ENCODE measurements at places on chromosomes 6 and 20.

DNA sequence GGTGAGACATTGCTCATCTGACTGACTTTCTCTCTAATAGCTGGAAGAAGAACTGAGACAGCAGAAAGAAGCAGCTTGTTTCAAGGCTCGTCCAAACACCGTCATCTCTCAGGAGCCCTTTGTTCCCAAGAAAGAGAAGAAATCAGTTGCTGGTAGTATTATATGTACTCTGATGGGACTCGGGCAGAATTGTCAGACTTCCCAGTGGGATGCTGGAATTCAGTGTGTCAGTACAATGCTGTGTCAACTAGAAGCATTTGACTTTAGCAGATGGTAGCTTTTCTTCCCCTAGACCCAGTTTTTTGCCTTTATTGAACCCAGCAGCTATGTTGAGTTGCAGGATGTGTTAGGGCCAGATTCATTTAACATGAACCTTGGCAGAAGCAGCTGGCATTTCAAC is 21.8 kb upstream of the MYLK2 start:
- DNase-seq = no peak

- no peak for DNase-seq
These were observed 247.8 kb downstream of the CD83 start for GRCh38 chr6:14365393-14365792.

DNA sequence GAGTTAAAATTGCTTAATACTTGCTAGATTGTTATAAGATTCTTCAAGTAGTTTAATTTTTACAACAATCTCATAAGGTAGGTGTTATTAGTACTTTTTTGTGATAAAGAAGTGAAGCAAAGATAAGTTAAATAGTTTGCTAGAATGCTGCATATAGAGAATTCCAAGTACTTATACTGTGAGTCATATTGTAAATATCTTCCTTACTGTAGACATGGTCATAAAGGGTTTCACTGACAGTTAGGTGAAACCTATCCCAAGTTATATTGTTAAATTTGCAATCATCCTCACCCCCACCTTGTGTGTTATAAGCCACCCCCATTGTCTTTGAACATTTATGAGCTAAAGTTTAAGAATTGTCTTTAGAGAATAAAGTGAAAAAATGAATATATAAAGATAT is 142.0 kb downstream of the FAM83B start:
- DNase-seq = no peak

- DNase-seq = no peak
These were observed 379.0 kb downstream of the THBS2 start for GRCh38 chr6:168874637-168875036.

- DNase-seq = no peak
These were observed 7.2 kb downstream of the TGM2 start for GRCh38 chr20:38157635-38158495.

GRCh38 chr6:1290805-1291204 is 21.1 kb upstream of the FOXQ1 start:
- DNase-seq = no peak

GRCh38 chr20:59939879-59940128 is 301 bp downstream of the PPP1R3D start:
- no peak for DNase-seq

GRCh38 chr6:166866839-166867637 is 89.3 kb downstream of the RNASET2 start:
- DNase-seq = no peak

- DNase-seq = no peak
These were observed 27.7 kb downstream of the HIVEP1 start for GRCh38 chr6:12039540-12040459.

- no peak for DNase-seq
These were observed 26.1 kb downstream of the MAN1A1 start for GRCh38 chr6:119323478-119323877.

GRCh38 chr20:56537997-56538396 is 5.0 kb downstream of the FAM209B start:
- DNase-seq = no peak

- no peak for DNase-seq
These were observed 33.6 kb upstream of the GMPR start for GRCh38 chr6:16204653-16205376.

- no peak for DNase-seq
These were observed 84.3 kb upstream of the THBS2 start for GRCh38 chr6:169337886-169338445.

DNA sequence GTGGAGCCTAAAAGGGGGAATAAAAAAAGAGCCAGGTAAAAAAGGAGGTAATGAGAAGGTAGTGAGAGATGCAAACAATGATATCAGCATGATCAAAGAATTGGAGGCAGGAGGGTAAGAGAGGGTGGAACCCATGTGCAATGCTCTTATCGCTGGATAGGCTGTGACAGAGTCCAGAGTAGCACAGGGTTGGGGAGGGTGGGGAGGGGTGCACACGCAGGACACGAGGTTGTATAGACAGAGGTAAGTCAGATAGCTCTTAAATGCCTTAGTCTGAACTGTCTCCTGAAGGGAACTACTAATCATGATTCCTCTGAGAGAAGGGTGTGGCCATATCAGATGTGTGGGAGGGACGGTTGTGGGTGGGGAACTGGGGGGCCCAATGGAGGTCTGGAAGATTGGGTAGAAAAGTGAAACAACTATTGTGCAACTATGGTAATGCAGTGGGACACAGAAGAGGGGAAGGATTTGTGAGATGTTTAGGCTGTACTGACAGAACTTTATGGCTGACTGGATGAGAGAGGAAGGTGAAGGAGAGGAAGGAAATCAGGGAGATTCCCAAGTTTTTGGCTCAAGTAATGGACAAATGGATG is 354.8 kb downstream of the BTBD9 start:
- DNase-seq = no peak

Measured in myocyte (in vitro differentiated cells).